ENCODE measurements at places on chromosomes 2 and 18.

- DNase-seq: no peak
Measured at GRCh38 chr2:72920318-72921087, 3.2 kb downstream of the EMX1 start.

DNA sequence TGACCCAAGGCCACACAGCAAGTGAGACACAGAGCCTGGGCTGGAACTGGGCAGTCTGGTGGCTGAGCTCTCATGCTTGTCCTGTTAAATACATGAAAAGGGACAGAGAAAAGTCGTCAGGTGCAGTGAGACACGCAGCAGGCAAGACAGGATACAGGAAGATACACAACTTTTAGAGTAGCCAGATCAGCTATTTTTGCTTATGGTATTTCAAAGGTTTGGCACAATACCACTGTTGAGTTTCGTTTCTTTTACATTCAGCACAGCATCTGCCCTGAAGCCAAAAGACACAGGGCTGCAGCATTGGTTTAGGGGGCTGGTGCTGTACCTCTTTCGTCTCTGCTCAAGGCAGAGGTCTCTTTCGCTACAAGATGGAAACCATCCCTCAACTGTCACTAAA, 14.0 kb downstream of the FHL2 start:
- no peak for DNase-seq

- DNase-seq: no peak
Measured at GRCh38 chr2:108635630-108636354, 83.5 kb upstream of the RANBP2 start.

- DNase-seq: no peak
Measured at GRCh38 chr2:239704737-239705136, 303.9 kb upstream of the HDAC4 start.

DNA sequence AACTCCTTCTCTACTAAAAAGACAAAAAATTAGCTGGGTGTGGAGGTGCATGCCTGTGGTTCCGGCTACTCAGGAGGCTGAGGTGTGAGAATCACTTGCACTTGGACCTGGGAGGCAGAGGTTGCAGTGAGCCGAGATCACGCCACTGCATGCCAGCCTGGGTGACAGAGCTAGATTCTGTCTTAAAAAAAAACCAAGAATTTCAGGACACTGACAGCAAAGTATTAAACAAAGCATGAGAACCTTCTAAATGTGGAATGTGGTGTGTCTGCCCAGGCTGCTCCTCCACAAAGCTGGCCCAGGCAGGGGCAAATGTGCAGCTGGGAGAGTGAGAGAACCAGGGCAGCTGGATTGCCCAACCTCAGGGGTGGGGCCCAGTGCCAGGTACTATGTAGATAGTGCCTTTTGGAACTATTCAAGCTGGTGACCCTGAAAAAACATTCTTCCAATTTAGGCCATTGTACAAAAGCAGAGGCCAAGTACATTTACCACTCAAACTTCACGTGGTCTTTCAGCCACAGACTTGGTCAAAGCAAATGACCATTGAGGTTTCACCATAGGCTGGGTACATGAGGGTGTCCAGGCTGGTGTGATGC, 6.7 kb upstream of the UGT1A5 start:
- DNase-seq: peak; percentile 68

DNA sequence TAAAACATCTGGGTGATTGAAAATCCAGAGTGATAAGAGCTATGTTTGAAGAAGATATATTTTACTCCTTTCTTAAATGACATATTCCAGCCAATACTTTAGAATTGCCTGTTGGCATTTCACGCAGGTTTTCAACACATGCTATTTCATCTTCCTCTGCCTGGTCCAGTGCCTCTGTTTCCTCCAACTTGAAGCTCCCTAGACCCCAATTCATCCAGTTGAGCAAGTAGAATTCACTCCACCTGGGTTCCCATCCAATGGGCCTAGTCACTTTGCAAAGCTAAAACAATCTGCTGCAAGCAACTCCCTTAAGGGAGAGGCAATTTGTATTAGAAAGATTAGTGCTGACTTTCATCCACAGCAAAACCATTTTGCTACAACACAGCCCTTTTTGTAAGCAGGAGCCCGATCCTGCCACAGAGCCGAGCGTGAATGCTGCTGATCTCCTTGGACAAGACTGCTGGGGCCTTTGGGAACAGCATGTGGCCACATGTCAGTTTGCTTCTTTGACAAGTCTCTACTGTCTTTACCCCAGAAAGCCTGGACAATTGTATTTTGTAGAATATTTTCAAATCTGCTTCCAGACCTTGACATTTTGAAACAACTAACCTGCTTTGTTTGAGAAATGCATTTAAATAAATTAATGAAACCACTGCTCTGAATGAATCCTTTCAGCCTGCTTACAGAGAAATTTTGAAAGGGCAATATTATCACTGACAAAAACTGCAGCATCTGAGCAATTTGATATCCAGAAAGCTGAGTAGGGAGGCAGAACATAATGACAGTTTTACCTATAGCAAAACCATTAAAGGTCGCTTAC, 259.1 kb downstream of the TDRD15 start:
- DNase-seq: no peak

GRCh38 chr2:216497382-216498069, 1.1 kb upstream of the RPL37A start:
- DNase-seq: no peak

GRCh38 chr2:146451972-146452371, 1392.9 kb upstream of the ACVR2A start:
- no peak for DNase-seq

GRCh38 chr2:118056165-118056534, 32.1 kb upstream of the INSIG2 start:
- DNase-seq: no peak

DNA sequence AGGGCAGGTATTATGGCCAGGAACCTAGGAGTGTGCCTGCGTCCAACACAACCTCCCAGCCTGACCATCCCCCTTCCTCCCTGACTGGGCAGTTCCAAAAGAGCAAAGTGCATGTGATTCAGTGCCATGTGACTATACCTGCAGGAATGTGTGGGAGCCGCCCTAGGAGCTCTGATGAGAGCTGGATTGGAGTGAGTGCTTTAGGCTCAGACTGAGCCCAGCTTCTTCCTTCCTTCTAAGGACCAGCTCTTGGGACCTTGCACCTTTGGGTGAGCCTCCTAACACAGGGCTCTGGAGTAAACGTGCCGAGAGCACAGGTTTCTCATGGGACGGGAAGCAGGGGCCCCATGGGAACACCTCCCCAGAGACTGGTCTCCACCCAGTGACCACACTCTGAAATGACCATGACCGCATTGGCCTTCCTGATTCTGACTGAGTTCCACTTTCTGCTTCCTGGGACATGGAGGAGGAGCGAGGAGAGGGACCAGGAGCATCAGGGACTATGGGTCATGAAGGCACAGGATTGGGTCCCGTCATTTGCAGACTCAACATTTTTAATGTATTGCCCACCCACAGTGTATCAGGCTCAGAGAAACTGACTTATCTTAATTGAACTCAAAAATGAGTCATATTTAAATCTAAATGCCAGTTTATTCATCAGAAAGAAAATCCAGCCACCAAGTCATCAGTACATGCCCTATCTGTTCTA, 87.8 kb upstream of the BCL2L11 start:
- DNase-seq: no peak

DNA sequence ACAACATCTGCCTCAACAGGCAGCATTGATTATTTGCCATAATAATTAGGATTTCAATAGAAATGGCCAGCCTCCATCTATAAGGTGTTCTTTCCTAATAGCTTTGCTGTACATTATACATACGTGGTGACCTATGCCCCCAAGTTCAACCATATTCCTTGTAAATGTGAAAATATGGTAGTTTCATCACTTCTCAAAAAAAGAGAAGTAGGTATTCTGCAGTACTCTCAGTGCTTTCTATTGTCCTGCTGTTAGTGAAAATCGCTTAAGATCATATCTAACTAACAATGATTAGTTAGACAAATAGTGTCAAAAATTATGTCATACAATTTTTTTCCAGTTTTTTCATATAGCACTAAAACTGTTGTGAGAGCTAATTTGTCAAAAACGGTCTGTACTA, 79.6 kb downstream of the SLC4A10 start:
- DNase-seq: no peak

- DNase-seq: no peak
Measured at GRCh38 chr2:156088587-156088986, 243.9 kb downstream of the NR4A2 start.

DNA sequence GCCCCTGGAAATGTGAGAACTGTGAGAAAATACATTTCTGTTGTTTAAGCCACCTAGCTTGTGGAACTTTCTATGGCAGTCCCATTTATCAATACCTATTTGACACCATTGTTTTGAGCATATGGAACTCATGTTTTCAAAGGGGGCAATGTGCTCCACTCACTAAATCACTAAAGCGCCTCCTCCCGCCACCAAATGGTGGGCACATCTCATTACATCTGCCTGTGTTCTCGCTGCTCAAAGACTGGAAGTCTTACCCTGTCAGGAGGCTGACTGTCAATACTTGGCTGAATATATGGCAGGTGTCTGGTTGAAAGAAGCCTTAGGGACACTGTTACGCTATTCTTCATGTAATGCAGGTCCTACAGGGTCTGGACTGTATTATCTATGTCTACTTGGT, 767.7 kb downstream of the TSN start:
- no peak for DNase-seq

DNA sequence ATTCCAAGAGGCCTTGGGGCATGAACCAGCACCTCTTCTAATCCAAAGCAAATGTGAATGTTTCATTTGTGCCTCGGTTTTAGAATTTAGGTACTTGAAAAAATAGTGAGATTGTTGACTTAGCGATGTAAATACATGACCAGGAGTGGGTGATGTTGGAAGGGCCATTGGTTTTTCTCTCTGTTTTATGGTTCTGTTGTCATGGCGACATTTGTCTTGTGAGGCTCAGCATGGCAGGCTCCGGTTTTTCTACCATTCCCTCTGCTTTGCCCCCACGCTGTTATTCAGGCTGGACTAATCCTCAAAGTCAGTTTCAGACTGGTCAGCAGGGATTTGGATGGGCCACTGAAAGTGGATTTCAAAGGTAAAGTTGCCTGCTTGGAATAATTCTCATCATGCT, 255.4 kb downstream of the ALPK2 start:
- DNase-seq: no peak

GRCh38 chr18:44035554-44035953, 645.1 kb upstream of the SETBP1 start:
- DNase-seq: peak; percentile 78

DNA sequence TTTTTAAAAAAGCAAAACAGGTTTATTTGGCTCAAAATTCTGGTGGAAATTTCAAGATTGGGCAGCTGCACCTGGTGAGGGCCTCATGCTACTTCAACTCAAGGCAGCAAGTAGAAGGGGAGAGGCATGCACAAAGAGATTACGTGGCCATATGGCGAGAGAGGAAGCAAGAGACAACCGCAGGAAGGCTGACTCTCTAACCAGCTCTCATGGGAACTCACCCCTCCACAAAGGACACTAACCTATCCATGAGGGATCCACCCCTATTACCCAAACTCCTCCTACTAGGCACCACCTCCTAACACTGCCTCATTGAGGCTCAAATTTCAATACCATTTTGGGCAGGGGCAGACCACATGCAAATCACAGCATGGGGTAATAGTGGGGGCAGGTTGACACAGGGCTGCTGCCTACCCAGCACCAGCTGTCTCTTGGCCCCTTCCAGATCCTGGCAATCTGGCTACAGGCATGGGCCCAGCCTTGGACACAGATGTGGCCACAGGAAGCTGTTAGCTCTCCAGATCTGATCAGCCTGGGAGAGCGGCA, 2.0 kb upstream of the CAPN10 start:
- DNase-seq: no peak

GRCh38 chr2:415986-416610, 128.2 kb upstream of the ALKAL2 start:
- DNase-seq: no peak

- DNase-seq: peak; percentile 26
Measured at GRCh38 chr2:225165052-225165451, 122.8 kb upstream of the DOCK10 start.

- DNase-seq: no peak
Measured at GRCh38 chr18:50358844-50359243, 16.0 kb upstream of the SKA1 start.

DNA sequence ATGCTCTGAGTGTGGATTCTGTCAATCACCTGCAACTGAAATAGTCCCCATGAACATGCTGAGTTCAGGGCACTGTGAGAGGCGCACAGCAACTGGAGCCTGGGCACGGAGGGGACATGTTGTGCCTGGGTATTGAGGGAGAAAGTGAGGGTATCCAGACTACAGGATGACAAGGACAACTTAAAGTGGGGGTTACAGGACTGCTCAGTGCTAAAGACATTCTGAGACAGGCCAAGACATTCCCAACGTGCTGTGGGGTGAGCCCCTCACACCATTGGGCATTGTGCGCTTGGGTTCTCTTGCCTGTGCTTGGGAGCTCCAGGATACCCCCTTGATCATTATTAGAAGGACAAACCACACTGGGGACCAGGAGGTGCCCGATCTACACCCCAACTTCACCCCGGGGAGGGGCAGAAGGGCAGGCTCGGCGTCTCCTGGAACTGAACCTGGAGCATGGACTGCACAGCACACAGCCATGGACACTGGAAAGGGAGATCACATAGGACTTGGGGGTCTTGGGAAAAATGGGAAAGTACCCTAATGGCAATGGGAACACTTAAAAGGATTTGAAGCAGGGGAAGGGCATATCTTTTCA, 72.5 kb upstream of the HDAC4 start:
- no peak for DNase-seq

GRCh38 chr2:211957799-211958198, 580.8 kb downstream of the ERBB4 start:
- no peak for DNase-seq

- DNase-seq: no peak
Measured at GRCh38 chr2:177548636-177549035, 156.1 kb downstream of the AGPS start.

GRCh38 chr2:66699793-66700676, 265.1 kb downstream of the MEIS1 start:
- no peak for DNase-seq

GRCh38 chr2:8857709-8858108, 20.3 kb upstream of the KIDINS220 start:
- peak; percentile 87 for DNase-seq

DNA sequence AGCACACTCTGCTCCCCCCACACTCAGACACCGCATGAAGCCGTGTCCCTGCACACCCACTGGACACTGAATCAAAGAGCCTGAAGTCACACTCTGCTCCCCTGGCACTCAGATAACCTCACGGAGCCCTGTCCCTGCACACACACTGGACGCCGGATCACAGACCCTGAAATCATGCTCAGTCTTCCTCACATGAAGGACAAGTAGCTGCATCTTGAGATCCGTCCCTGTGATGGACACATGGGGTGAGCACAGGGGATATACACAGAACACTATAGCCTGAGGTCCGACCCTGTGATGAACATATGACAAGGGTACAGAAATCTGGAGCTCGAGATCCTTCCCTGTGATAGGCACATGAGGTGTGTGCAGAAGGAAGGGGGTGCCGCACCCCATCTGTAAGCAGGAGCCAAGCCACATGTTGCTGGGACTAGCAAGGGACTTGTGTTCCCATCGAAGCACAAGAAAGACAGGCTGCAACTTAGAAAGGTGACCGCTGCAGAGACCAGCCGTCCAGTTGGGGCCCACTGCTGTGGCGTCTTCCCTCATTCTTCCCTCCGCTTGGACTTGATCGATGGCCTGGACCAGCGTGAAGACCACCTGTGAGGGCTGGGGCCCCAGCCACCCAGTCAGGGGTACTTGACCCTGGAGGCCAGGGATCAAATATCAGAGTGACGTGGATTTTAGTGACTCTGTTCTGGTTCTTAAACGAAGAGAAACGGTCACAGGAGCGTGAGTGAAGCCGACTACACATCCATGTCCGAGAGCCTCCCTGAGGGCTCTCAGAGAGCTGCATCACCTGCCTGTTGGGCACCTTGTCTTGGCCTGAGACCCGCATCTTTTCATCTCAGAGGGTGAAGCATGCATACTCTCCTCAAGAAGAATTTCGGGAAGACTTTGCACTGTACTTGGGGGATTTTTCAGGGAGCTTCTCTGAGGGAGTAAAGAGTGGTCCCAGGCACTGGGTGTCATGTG, 391.7 kb upstream of the SALL3 start:
- no peak for DNase-seq
